IPS DF 19.7 (cell line): ENCODE measurements at places on chromosomes 2 and 18.

GRCh38 chr2:199261239-199261638 lies 196.5 kb downstream of the SATB2 start:
- no peak for DNase-seq

DNA sequence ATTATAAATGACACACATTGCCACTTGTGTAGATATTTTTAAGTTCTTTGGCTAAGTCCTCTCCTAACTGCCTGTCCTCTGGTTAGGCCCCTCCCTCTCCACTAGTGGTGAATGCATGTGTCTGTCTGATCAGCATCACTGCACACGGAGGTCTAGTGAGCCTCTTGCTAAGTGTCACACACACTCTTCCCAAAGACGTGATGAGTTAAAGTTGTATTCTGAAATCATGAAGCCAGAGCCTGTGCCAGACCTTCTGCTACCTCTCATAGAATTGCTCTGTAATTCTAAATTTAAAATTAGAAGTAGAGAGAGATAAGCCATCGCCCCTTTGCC lies 41.3 kb downstream of the RALB start:
- no peak for DNase-seq

- no peak for DNase-seq
Observed at GRCh38 chr18:55179835-55180234, 220.6 kb upstream of the CCDC68 start.

DNA sequence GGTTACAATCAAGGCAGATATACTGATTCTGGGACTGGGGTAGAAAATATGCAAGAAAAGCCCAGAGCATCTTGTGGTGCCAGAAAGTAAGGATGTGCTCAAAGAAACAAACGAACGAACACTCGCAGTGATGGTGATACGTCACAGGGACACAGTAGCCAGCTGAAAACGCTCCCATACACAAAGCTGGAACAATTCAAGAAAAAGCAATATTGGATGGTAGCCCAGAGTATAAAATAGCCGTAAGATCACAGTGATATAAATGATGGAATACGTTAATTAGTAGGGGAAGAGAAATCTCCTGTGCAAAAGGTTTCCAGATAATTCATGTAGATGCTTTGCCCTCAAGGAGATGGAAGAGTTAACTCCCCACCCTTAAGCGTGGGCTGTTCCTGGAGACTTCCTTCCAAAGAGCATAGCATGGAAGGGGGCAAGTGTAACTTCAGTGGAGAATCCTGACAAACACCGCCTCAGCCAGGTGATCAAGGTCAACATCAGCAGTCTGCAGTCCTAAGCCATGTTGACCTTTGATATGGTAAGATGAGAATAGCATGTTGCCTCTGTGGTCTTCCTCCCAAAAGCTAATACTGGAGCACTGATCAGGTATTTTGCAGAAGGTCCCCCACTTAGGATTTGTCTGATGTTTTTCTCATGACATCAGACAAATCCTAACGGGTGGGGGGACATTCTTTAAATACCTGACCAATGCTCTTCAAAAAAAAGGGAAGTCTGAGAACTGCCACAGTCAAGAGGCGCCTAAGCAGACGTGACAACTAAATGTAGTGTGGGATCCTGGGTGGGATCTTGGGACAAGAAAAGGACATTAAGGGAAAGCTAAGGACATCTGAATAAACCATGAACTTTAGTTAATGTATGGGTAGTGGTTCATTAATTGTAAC lies 99.0 kb downstream of the NCK2 start:
- DNase-seq: no peak

GRCh38 chr18:48988508-48989303 lies 37.9 kb upstream of the SMAD7 start:
- no peak for DNase-seq

- DNase-seq: no peak
Observed at GRCh38 chr2:98637401-98638147, 29.2 kb downstream of the UNC50 start.

- no peak for DNase-seq
Observed at GRCh38 chr2:241157841-241158545, 7.7 kb downstream of the PPP1R7 start.
